Activated CD4-positive, alpha-beta T cell treated with anti-CD3 and anti-CD28 coated beads, Interleukin-2, amount 50 U/mL, for 24 hours (primary cell): ENCODE measurements at places on chromosomes 3 and 15.
A peak's percentile ranks its signal among the peaks of the same experiment; 100 is the strongest.

GRCh38 chr15:67146875-67147381 is 81.5 kb downstream of the SMAD3 start:
- DNase-seq: peak; percentile 35

GRCh38 chr15:82986442-82986780 is 401 bp downstream of the RAMAC start:
- DNase-seq: no peak

DNA sequence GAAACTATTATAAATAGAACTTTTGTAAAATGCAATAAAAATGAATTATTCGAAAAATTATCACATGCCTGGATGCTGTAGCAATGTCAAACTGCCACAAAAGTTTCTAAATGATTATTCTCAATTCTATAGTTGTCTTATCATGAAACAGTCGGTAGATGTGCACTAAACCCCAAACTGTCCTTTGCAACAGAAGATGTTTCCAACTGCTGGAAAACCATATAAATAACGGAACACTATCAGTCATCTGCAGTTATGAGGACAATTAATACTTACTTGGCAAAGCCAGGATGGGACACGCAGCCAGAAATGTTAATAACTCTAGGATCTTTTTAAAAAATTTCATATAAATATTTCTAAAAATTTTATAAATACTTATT is 17.5 kb downstream of the EMC4 start:
- DNase-seq: no peak

- DNase-seq: no peak
Observed at GRCh38 chr15:40314723-40315276, 7.1 kb upstream of the PLCB2 start.

DNA sequence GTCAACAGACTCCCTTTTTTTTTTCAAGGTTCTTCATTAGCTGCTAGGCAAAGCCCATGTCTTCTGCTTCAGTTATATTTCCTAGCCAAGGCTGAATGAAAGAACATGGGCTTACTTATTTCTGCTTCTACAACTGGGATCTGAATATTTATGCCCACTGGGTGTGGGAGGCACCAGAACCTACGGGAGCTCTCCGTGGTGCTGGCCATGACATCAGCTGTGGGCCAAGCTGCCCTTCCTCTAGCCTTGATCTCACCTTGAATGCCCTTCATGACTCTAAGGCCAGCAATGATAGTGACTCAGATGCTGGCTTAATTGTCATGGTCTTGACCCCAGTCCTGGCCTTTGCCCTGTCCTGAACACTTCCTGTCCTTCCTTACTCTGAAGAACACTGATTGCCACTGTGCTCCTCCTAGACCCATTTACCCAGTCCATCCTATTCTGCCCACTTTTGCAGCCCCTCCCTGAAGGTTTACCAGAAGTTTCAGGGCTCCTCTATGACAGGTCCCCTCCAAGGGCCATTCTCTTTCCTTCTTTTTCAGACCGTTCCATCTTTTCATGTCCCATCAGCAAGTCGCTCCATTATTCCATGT is 32.8 kb upstream of the PRR20G start:
- no peak for DNase-seq

DNA sequence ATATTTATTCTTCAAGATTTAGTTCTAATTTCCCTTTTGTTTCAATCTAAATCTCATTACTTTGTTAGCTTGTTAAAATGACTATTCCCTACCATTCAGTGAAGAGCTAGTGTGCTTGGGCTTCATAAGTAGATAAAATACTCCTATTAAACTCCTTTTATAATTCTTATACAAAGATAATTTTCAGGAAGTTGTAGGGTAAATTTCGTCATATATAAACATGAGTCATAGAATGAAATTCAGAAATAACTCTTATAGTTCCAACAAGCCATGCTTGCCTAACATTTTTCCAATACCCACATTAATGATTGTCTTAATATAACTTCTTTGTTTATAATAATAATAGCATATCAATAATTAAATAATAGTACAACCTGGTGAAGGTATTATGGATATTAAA is 407.3 kb downstream of the NAALADL2 start:
- DNase-seq: no peak

- DNase-seq: no peak
Observed at GRCh38 chr3:72421126-72421525, 427.1 kb downstream of the SHQ1 start.

GRCh38 chr15:30956216-30957124 is 35.0 kb downstream of the MTMR10 start:
- no peak for DNase-seq

- DNase-seq: no peak
Observed at GRCh38 chr3:40511031-40511718, 5.3 kb downstream of the ZNF620 start.

DNA sequence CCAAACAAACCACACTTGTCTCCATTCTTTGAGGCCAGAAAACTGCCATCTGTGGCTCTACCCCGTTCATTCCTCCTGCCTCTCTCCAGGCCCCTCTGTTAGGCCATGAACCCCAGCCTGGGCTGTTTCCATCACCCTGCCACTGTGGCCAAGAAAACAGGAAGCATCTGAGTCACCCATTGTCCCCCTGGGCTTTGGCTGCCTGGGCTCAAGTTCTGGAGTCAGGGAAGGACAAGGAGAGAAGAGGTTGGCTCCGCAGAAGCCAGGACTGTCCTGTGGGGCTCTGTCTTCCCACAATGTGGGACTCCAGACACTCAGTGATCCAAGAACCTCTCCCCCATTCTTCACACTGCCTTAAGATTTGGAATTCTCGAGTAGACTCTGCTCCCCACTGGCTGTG is 14.8 kb upstream of the LCTL start:
- DNase-seq: no peak

DNA sequence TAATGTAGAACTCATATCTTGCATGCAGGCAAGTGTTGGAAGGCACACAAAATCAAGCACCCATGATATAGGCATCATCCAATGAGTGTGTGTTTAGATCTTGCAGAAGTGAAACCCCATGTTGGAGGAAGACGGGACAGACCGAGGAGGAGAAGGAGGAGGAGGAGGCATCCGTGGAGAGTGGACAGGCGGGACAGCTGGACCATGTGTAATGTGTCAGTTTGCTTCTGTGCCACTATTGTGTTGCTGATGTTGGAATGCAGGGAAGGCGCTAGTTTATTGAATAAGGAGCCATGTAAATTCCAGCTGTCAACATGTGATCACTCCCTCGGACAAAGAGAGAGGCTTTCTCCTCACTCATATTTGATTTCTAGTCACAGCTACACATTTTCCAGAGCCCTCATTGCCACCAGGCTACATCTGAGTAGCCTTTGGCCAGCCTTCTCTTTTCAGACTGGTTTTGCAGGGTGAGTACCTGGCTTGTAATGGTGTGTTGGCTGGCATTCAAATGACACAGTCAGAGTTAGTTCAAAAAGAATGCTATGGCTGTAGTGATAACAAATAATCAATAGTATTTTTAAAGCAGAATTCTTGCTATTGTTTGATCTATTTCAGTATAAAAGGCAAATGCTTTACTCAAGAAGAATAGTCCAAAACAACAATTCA is 1037.6 kb upstream of the NR2F2 start:
- no peak for DNase-seq

DNA sequence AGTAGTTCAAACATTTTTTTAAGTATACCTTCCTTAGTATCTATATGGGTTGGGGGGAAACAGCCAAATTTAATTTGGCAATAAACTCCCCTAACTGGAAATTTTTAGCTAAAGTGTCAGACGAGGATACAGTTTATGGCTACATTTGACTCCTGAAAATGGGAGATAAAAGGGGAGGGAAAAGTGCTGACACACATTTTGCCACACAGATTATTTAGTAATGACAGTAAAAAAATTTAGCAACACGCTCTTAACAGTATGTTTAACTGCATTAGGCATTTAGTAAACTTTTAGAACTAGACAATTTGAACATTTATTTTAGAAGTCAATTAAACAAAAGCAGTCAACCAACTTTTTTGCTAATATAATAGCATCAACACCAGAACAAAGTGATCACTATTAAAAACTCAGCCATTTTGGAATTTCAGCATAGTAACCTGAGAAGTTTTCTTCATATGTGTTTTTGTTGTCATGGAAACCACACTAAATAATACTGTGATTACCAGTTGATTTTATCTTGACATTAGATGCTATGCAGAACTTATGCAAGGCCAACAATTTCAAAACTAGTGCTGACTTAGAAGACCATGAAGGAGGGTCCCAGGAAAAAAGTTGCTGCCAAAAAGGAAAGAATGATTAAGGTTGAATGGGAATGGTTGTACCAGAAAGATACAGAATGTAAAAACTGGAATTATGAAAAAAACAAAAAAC is 47.0 kb upstream of the TFG start:
- no peak for DNase-seq

DNA sequence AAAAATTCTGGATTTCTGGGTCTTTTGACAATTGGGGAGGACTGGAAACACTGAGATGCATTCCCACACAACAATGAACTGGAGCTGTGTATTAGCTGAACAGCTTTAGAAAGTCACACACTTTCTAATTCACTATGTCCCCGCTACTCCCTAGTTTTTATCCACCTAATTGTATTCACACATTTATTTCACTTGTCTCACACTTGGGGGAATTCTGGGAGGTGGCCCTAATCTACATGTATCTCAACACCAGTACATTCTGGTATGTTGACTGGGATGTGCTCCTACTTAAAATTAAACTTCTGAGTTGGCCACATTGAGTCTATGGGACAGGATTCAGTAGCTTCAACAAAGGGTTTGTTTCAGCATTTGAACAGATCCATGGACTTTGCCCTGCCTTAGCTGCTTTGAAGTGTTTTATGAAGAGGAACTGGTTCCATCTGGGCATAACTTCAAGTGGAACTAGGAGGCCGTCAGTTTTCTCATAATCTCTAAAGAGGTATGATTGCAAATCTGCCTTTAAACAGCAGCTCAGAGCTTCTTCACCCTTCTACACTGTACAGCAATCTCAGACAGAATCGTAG is 106.5 kb upstream of the CMC1 start:
- DNase-seq: no peak

DNA sequence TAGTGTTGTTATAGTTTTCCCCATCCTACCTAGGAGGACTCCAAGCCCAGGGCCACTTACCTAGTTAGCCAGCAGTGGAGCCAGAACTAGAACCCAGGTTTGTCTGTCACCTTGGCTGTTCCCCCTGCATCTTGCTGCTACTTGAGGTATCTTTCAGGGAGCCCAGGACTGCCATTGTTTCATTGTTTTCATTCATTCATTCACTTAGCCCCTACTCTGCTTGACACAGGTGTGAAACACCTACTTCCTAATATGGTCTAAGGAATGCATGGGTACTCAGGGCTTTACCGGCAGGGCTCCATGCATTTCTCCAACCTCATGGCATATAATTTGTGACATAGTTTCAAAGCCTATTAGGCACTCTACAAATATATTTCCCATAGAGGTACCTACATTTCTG is 266.6 kb upstream of the TPM1 start:
- DNase-seq: no peak

DNA sequence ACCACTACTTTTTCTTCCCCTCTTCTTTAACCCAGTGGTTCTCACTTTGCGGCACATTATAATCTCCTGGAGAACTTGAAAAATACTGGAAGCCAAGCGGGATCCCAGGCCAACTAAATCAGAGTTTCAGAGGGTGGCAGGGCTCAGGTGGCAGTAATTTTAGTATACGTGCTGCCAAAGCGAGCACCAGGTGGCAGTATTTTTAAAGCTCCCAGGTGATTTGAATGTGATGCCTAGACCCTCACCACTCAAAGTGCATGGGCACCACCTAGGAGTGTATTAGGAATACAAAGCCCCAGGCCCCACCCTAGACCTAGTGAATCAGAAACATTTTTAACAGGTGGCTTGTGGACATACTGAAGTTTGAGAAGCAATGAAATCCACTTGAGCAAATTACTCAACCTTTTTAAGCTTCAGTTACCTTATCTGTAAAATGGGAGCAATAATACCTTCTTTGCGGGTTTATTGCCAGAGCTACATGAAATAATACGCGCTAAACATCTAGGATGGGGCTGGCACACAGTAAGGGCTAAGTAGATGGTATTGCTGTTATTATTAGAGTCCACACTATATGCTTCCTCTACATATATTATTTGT is 8.3 kb downstream of the B3GALNT1 start:
- no peak for DNase-seq

DNA sequence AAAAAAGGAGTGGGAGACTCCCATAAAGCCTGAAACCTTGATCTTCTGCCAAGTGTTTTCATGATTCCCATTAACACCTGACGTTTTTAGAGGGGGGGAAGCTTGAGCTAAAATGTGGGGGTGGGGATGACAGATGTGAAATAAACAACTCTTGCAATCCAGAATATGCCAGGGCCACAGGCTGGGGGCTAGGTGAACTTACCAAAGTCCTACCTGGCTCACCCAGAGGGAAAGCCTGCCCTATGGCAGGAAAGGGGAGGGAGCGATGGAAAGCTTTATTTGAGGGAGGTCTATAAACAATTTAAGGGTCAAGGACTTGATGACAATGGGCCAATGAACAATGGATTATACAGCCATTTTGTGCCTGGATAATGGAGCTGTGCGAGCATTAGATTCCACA is 108.3 kb downstream of the LRIG1 start:
- DNase-seq: no peak

GRCh38 chr15:91989821-91990220 is 136.3 kb downstream of the SLCO3A1 start:
- no peak for DNase-seq

GRCh38 chr15:60548101-60548500 is 69.2 kb upstream of the ICE2 start:
- peak; percentile 71 for DNase-seq

DNA sequence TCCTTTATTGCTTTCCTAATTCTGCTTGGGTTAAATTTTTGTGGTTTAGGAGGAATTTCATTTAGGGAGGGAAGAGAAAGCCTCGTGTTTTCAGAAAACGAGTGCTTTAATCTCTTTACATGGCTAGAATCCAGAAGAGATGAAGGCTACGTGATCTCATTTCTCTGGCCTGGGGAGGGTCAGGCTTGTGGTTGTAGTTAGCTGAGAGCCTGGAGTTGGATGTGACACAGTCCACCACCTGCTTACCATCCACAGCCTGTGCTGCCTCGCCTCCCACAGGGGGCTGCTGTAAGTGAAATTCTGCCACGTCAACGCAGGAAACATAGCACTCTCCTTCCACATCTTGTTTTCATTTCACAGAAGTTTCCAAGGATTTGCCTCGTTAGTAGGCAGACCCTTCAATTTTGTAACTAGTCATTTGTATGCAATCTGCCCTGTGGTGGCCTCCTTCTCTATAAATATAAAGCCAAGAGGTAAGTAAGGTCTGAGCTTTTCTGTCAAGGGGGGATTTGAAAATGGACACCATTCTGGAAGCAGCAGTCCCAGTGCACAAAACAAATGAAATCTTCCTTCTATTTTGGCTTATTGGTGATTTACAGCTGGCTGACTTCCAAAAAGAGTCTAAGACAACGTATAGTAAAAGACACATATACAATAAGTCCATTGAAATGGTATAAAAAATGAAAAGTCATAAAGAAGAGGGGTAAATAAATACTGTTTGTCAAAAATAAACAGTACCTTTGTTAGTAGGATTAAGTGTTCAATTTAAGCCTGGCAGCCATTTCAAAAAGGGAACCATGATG is 3.4 kb downstream of the GXYLT2 start:
- no peak for DNase-seq

GRCh38 chr3:55609230-55609827 is 122.2 kb upstream of the WNT5A start:
- no peak for DNase-seq

- DNase-seq: no peak
Observed at GRCh38 chr3:107994956-107995715, 95.7 kb downstream of the CD47 start.
